ENCODE measurements at places on chromosomes 1 and 21.

DNA sequence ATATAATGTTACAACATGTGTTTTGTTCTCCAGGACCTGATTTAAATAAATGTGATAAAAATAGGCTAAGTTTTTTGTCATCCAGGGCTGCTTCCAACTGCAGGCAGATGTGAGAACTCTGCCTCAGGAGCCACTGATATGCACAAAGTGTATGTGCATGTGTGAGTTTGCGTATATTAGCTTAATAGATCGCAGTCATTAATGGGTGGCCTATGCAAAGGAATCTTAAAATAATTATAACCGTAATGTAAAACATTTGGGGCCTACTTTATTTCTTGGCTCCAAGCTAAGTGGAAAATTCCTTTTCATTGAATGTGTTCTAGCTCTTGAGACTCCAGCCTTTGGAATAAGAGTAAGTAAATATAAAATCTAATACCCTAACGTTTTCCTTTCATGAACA is 16.8 kb downstream of the DHX9 start:
- no peak for DNase-seq

DNA sequence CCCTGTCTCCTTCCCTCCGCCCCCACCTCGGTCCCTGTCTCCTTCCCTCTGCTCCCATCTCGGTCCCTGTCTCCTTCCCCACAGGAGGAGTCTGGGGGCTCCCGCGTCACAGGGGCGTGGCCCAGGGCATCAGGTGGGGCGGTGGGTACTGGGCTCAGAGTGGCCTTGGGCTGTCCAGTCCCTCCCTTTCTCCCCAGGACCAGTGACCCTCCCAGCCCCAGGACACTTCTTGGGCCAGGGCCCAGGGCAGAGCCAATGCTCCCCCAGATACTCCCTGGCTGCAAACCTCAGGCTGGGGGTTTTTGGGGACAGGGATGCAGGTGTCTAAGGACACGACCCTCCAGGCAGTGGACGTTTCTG is 6.8 kb upstream of the RNF223 start:
- no peak for DNase-seq

DNA sequence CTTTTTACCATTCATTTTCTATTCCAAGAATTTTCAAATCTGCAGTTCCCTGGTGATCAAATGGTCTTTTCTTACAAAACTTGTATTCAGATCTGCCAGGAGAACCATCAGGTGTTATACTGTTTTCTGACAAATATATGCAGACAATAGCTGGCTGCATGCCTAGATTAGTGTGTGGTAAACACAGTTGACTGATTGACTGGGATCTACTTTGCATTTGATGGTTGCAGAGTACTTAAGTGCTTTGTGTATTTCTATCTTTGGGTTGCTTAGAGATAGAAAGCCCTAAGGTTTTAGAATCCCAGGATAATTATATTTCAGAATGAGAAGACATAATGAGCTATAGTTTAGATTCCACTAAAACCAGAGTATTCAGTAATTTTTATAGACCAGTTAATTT is 102.0 kb upstream of the CHODL start:
- DNase-seq: no peak

- no peak for DNase-seq
Observed at GRCh38 chr1:6471086-6471969, 5.4 kb upstream of the TNFRSF25 start.

GRCh38 chr1:151447696-151448095 is 11.6 kb downstream of the POGZ start:
- no peak for DNase-seq

DNA sequence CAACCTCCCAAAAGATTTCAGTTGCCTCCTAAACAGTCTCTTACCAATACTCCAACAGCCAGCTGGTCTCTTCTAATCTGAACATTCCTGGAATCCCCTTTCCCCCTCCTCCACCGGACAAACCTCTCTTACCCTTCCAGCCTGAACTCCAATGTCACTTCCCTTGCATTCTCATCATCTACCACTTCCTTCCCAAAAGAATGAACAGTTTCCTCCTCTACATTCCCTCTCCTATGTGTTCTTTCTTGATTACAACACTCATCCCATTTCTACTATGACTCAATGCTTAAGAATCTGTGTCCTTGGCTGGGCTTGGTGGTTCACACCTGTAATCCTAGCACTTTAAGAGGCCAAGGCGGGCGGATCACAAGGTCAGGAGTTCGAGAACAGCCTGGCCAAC is 417.1 kb downstream of the SETD4 start:
- DNase-seq: no peak

Data from vagina (tissue), 2 donors.